ENCODE measurements at places on chromosomes 1 and 21. TPM values are rescaled to one million over a fixed set of nuclear protein-coding genes. Genes with fewer than 3 reads are reported as not detected.

GRCh38 chr1:156673387-156674121 lies 3.7 kb downstream of the NES start:
- no peak for DNase-seq

- DNase-seq = no peak
Measured at GRCh38 chr1:8651236-8651890, 166.1 kb downstream of the RERE start.

DNA sequence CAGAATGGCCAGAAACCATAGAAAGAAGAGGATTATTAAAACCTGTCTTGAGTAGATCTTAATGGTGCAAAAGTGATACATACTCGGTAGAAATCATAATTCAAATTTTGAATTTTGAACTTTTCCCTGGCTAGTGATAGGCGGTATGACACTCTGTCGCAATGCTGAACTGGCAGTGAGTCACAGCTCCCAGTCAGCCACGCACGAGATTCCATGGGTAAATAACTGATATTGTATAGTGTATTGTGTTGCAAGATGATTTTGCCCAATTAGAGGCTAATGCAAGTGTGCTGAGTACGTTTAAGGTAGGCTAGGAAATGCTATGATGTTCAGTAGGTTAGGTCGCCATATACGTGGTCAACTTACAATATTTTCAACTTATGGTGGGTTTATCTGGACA lies 207.0 kb downstream of the SIPA1L2 start:
- DNase-seq = no peak

DNA sequence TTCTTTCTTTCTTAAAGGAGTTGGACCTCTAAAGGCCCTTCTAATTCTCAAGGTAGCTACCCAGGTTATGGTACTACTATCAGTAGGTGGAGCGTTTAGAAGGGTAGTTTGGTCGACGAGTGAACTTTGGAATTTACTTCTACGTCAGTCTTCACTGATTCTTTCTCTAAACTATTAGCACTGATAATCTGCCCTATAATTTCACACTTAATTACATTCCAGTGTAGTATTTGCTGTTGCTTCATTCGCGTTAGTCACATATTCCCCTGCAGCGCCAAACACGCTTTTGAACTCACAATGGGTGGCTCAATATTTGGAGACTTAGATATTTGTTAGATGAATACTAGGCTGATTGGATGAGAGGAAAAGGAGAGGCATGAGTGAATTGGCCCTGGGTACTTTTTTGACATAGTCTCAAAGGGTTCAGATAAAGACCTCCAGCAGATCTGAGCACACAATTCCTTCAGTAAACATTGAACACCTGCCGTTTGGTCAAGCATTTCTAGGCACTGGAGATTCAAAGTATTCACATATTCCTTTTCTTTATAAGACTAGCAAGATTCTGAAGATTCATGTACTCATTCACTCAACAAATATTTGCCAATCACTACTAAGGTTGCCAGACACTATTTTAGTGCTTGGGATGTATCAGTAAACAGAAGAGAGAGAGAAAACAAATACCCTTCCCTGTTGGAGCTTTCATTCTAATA lies 929 bp upstream of the FOXJ3 start:
- no peak for DNase-seq

DNA sequence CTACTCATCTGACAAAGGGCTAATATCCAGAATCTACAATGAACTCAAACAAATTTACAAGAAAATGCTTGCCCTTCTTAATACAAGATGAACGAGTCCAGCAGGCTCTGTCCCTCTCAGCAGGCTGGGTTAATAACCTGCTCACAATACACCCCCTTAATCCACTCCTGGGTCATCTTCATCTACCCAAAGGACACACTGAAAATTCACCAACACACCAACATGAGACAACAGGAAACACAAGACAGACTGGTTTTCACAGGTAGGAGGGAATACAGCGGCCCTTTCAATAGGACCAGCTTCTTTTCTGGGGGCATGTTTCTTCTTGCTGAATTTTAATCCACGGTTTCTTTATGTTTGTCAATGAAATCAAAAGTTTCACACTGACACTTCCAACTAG lies 44.6 kb downstream of the SUSD4 start:
- no peak for DNase-seq

GRCh38 chr21:21481239-21481638 lies 483.0 kb downstream of the NCAM2 start:
- DNase-seq = no peak

DNA sequence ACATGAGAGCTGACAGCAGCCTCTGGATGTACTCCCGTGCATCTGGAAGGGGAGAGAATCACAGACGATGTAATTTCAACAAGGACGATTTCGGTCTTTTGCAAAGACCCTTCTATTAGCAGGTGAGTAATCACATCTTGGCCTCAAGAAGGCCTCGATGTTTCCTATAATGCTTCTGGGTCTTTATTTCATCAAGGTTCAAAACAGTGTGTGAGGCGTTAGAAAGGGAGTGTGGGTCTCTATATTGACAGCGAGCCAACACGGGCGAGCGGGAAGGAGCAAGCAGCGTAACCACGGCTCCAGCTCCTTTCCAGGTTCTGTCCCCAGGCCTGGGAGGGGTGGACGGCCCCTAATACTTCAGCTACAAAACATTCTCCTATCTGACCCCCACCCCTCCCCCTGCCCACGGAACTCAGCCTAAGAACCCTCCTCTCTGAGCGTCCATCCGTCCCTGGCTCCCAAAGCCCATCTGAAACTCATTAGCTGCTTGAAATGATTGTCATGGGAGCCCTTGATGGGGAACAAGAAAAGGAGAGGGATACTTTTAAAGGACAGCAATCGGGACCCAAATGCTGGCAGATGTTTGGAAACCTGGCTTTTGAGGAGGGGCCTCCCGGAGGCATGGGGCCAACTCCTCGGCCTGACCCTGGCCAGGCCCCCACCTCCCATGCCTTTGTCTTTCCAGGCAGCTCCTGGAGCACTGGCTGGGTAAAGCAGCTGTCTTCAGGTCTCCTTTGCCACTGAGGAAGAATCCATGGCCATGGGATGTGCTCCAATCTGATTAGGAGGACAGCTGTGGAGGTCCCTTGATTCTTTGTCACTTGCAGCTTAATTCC lies 250.8 kb downstream of the FOXD2 start:
- no peak for DNase-seq

DNA sequence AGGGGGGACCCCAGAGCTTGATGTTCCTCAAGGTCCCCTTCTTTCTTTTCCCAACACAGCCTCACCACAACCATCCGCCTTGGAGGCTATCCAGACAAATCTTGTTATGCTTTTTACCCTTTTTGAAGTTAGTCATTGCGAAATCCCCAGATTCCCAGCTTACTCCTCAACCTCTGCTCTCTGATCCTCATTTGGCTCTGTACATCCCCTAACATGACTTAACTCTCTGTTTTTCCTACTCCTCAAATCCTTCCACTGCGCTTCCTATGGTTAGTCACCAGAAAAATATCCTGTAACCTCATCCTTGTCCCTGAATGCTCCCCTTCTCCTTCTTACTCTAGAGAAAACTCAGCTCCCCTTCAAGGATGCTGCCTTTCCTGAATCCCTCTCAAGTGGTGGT lies 189.1 kb upstream of the POU3F1 start:
- no peak for DNase-seq

- no peak for DNase-seq
Measured at GRCh38 chr1:86687595-86687994, 16.8 kb upstream of the SH3GLB1 start.

DNA sequence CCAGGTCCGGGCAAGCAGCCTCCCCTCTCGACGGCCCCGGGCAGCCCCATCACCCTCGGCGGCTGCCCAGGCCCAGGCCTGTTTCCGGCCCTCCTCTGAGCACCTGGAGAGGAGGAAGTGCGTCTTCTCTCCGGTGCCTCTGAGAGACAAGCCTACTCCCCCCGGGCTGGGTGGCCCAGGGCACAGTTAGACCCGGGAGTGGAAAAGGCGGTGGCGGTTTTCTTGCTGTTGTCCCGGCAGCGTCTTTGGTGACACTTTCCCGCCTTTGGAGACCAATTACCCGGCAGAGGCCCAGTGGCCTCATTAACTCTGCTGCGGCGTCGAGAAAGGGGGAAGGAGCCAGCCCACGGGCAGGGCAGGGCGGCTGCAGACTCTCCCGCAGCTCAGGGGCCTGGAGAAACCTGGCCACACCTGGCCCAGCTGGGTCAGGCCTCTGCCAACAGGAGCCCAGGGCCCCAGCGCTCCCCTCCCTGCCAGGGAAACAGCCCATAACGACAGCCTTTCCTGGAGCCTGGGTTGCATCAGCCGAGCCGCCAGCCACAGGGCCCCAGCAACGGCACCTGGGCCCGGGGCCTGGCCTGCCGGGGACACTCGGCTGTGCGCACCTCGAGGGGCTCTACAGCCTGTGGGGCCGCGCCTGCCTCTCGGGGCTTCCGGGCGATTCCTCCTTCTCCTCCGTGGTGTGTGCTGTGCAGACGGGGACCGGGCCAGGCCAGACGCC lies 28.4 kb upstream of the C1orf159 start:
- DNase-seq = no peak

DNA sequence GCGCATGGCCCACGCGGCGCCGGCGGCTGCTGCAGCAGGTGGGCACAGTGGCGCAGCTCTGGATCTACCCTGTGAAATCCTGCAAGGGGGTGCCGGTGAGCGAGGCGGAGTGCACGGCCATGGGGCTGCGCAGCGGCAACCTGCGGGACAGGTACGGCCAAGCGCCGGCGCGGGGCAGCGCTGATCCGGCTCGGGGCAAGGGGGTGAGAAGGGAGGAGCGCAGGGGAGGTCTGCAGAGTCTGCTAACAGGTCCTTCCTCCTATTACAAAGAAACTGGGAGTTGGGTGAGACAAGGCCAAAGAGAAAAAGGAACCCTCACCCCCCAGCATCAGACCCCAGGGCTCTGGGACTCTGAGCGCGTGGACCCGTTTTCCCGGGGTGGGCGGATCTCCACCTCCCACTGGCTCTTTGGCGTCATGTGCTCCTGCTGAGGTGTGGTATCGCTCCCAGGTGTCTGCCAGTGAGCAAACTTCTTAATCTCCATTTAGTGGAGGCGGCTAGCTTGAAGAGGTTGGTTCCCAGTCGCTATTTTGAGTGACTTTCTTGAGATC lies 431 bp downstream of the MTARC1 start:
- DNase-seq = no peak

DNA sequence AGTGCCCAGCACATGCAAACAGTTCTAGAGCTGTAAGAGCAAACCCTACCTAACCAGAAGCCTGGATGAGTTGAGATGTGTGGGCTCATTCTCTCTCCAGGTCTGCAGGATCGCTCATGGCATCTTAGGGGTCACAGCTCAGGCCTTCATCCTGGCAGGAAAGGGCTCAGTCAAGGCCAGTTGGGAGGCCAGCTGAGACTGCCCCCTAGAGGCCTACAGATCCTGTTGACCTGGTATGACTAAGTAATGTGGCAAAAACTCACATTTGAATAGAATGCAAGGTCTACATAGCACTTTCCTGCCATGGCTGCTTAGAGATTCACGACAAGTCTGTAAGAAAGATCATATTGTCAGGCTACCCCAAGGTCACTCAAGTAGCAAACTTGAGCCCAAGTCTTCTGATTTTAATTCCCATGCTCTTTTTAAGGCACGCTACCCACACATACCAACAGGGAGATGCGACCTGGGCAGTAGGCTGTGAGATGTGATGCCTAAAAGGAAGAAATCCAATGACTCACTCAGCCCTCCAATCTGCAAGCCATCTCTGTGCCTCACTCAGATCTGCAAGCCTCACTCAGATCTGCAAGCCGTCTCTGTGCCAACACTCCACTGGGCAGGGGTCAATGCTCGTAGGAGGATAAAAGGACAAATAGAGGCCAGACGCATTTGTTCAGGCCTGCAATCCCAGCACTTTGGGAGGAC lies 5.1 kb upstream of the CAPN8 start:
- peak; percentile 7 for DNase-seq

DNA sequence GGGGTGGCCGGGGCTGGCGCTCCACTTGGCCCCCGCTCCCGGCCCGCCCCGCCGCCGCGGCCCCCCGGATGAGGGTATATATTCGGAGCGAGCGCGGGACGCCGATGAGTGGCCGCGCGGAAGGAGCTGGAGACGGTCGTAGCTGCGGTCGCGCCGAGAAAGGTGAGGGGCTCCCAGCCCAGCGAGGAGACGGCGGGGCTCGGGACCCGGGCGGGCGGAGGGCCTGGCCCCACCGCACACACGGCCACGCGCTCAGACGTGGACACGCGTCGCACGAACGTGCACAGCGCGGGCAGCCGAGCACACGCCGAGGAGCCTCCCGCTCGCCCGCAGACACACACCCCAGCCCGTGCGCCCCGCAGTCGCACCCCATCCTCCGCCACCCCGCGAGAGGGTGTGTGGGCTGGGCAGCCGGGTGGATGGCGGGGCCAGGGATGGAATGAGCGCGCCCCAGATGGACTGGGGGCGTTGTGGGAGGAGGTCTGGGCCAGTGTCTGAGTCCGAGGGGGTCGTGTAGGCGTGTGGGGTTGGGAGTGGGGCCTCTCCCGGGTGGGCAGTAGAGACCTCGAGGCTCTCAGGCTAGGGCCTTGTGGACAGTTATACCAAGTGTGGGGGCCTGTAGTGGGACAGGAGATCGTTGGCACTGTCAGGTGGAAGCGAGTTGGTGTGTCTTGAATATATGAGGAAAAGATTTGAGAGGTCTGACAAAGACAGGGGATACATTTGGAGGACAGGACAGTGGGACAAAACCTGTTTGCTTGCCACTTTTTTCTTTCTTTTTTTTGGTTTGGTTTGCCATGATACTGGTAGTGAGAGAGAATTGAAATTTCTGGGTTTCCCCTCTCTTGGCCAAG lies at the start of gene UAP1:
Gene UAP1 (plus strand): TSS at position 107 of the 854 bp plus-strand sequence. CDS start 4,347 bp downstream, outside the sequence.
- DNase-seq = no peak

GRCh38 chr1:190043655-190044054 lies 434.0 kb downstream of the BRINP3 start:
- no peak for DNase-seq

Gene CLDN8
- not detected for total RNA-seq

Gene OPTC
- not detected for total RNA-seq

Gene CYP4A22
- total RNA-seq = not detected

Gene HTR1D
- total RNA-seq = 3.4 TPM

Gene PUM1
- total RNA-seq = 74.7 TPM

Gene LENEP
- not detected for total RNA-seq

Gene SLC41A1
- 29.8 TPM for total RNA-seq

Gene C1orf141
- not detected for total RNA-seq

Gene MPZ
- 4.7 TPM for total RNA-seq

Gene SPRR1A
- not detected for total RNA-seq

Gene TAS1R2
- total RNA-seq = not detected

Gene TMEM52
- total RNA-seq = 0.18 TPM

Gene FMO1
- total RNA-seq = not detected

Gene ICOSLG
- 26.4 TPM for total RNA-seq

Gene STIL
- 3.8 TPM for total RNA-seq

Data from glomerular endothelial cell (primary cell).